ENCODE measurements at places on chromosomes 2 and 18. TPM values are rescaled to one million over a fixed set of nuclear protein-coding genes. Genes with fewer than 3 reads are reported as not detected.

Gene TMEM163
- polyA plus RNA-seq = 2.8 TPM

Gene EFR3B
- polyA plus RNA-seq = 0.21 TPM

Gene HNMT
- 8.6 TPM for polyA plus RNA-seq

Gene IL1R1
- polyA plus RNA-seq = 5.4 TPM

Gene DCC
- polyA plus RNA-seq = not detected

Gene CYRIA
- 9.3 TPM for polyA plus RNA-seq

Gene CPO
- polyA plus RNA-seq = not detected
